ENCODE measurements at places on chromosomes 5 and 9.

GRCh38 chr5:77423022-77423750, 68.9 kb downstream of the WDR41 start:
- DNase-seq, result no peak

GRCh38 chr9:96342571-96343245, 40.7 kb upstream of the HSD17B3 start:
- DNase-seq, result peak; percentile 59

DNA sequence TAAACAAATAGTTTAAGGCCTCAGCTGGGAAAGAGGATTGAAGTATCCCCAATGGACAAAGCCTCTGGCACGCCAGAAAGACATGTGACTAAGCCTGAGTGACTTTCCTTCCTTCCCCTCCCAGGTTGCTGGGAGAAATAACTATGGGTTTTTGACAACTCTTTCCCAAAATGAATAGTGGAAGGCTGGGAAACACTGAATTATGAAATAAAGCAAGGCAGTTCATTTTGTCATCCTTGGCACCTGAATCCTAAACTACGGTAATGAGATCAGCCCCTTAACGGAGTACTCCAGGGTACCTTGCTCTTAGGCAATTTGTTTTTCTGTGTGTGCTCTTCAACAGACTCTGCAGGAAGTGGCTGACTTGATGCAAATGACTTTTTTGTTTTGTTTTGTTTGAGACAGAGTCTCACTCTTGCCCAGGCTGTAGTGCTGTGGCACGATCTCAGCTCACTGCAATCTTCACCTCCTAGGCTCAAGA, 75.2 kb downstream of the LMNB1 start:
- DNase-seq, result no peak

- peak; percentile 81 for DNase-seq
Observed at GRCh38 chr5:107670087-107670931, 428 bp downstream of the EFNA5 start.

GRCh38 chr5:135444360-135444759, 2.8 kb downstream of the DCANP1 start:
- DNase-seq, result no peak

DNA sequence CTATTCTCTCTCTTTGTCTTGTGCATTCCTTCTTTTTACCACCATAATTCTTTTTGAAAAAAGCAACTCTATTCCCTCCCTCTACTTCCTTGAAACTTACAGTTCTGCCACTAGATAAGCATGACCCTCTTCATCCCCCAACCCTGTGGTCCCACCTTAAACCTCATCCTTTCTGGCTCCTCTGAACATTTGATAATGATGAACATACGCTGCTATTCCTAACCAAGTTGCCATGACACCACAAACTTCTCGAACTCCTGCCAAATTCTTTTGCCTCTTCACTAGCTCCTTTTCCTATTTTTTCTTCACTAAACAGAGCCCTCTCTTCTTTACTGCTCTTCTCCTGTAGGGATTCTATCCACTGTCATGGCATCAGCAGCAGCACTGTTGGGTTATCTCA, 57.1 kb downstream of the MOCS2 start:
- no peak for DNase-seq

Measured in stomach (tissue), 19 donors.